RKO (cell line): ENCODE measurements at places on chromosomes 11 and 22.

GRCh38 chr22:46068181-46068592 is 82.1 kb upstream of the PPARA start:
- DNase-seq: no peak

DNA sequence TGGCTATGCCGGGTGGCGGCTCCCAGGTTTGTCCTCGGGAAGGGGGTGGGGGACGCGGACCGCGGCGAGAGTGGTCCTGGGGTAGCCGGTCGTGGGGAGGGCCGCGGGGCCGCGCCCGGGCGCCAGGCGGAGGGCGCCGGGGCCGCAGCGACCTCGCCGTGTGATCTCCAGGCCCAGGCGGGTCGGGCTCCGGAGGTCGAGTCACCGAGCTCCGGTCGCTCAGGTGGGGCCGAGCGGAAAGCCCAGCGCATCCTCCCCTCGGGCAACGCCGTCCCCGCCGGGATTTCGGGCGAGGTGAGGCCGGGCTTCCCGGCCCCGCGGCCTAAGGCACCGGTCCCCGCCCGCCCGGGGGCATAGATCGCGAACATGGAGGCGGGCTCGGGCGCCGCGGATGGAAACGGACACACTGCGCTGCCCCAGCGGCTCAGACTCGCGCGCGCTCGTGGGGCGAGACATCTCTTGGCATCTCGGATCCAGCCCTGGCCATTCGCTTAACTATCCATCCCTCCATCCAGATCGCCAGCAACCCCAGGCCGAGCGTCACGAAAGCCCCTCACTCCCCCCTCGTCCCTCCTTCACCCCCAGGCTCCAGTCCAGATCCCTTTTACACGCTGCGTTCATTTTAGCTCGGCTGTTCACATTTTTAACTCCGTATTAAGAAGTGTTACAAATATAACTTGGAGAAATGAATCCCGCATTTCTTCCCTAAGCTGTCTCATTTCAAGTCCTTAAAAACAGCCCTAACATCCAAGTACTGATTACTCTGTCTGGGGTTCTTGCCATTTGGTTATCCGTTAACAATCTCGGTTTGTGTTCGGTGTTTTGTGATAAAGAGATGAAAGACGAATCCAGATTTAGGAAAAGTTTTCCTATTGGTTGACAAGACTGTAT is 460 bp downstream of the ZC3H12C start:
- peak; percentile 59 for DNase-seq

GRCh38 chr11:21428796-21429195 is 759.4 kb downstream of the NELL1 start:
- no peak for DNase-seq

DNA sequence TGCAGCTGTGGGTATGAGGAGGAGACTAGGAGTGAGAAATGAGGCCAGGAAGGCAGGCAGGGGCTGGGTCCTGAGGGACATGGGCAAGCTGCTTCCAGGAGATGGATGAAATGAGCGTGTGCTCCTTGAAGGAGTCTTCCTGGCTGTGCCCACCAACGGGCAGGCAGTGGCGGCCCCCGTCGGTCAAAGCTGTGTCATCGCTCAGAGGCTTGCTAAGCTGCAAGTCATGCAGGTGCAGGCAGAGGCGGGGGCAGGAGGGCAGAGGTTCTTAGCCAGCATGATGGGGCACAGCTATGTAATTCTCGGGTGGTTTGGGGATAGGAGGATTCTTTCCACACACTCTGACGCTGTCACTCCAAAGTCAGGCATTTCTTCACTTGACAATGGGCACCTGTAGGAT is 12.5 kb upstream of the PEX26 start:
- DNase-seq: no peak

DNA sequence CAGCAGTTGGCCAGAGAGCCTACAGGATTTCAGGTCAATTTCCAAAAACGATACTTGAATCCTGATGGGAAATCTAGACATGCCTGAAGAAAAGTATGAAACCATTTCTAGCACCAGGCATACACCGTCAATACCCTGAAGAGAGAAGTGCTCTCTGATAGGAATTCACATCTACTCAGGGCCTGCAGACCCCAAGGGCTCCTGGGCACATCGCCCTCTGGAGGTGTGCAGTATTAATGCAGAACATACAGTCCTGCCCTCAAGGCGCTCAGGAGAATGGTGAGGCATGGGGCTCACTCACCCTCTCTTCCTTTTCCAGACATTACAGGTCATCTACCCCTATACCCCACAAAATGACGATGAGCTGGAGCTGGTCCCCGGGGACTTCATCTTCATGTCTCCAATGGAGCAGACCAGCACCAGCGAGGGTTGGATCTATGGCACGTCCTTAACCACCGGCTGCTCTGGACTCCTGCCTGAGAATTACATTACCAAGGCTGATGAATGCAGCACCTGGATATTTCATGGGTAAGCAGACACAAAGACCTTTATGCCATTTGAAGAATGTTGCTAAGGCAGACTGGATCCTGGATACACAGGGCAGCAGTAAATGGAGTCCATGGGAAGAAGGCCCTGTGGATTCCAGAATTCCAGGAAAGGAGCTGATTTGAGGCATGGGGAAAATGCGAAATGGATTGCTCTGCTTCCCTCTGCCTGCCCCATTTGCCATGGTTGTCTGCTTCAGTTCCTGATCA is 49.3 kb upstream of the CRTAM start:
- DNase-seq: no peak

GRCh38 chr11:119509969-119510401 is 87.0 kb upstream of the THY1 start:
- peak; percentile 33 for DNase-seq

- DNase-seq: no peak
These were observed 39.4 kb downstream of the ZBTB16 start for GRCh38 chr11:114098927-114099326.

DNA sequence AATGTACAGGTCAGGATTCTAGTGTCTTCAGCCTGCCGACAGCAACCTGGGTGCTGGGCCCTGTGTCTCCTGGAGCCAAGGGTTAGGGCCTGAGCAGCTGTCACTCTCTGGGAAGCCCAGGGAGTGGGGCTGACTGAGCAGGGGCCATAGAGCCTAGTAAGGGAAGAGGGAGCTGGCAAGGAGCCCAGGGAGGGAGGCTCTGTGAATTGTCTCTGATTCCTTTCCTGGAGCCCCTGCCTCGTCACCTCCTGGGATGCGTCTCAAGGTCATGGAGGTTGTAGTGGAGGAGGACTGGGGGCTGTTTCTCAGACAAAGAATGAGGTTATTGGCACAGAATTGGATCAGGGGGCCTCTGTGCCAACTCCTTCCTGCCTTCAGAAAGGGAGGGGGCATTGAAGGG is 11.8 kb downstream of the SOX10 start:
- DNase-seq: no peak

GRCh38 chr22:20150381-20151275 is at the start of gene CCDC188:
TSS of gene CCDC188 (minus strand) at chr22:20151055. CDS start at chr22:20150986, 69 bp downstream.
- no peak for DNase-seq

GRCh38 chr11:7696424-7696823 is 9.9 kb downstream of the OVCH2 start:
- no peak for DNase-seq

GRCh38 chr11:128840137-128840536 is 27.0 kb downstream of the KCNJ1 start:
- DNase-seq: no peak

DNA sequence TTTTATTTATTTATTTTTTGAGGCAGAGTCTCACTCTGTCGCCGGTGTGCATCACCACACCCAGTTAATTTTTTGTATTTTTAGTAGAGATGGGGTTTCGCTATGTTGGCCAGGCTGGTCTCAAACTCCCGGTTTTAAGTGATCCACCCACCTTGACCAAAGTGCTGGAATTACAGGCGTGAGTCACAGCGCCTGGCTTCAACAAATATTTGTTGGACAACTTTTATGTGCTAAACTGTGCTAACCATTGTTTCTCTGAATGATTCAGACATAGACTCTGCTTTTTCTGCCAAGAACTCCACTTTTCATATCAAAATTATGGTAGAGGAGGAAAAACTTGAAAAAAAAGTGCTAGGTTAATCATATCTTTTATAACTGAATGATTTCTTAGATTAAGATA is 36.3 kb downstream of the MMP7 start:
- DNase-seq: peak; percentile 35

GRCh38 chr11:61983419-61983818 is 16.0 kb upstream of the FTH1 start:
- no peak for DNase-seq

DNA sequence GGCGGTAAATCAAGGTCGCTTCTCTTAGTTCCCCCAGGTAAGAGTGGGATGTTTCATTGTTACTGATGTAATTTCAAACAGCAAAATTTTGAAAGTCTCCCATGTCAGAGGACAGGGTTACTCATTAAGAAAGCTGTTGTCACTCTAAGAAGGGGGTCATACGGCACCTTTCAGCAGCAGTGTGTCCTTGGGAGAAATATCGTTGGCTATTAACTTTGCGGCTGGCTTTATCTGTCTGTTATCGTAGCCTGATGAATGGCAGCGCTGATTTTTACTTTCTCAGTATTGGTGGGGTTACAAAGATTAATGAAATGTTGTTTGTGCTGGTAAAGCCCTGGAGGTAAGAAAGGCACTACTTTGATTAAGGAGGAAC is 27.5 kb upstream of the FBXO3 start:
- no peak for DNase-seq

DNA sequence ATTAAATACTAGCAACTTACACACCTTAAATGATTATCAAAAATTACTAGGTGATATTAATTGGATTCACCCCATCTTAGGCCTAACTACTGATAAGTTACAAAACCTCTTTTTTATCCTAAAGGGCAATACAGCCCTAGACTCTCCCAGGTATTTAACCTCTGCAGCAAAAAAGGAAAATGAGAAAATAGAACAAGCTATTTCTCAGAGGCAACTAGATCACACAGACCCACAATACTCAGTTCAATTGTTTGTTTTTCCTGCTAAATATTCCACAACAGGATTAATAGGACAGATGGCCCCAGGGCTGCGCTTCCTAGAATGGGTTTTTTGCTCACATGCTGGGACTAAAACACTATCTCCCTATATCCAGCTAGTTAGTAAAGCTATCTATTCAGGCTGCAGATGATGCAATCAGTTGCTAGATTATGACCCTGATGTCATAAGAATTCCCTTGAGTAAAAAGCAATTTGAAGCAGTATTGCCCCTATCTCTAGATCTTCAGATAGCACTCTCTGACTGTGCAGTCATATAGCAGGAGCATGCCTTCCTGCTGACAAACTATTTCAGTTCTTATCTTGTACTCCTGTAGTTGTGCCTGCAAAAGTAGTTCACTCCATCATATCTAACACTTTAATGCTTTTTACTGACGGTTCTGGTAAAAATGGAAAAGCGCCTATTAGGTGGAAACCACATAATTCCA is 1595.5 kb upstream of the TENM4 start:
- DNase-seq: no peak

- peak; percentile 37 for DNase-seq
These were observed 626 bp upstream of the TBX10 start for GRCh38 chr11:67640021-67640757.

DNA sequence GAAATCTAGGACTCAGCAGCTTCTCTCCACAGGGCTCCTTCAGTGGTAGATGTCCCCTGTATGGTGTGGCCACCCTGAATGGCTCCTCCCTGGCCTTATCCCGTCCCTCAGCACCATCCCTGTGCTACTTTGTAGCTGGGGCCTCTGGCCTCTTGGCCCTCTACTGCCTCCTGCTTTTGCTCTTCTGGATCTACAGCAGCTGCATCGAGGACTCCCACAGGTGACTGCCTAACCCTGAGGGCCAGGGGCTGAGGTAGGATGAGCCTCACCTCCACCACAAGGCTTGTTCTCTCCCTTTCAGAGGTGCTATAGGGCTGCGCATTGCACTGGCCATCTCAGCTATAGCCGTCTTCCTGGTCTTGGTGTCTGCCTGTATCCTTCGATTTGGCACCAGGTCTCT is 1.8 kb downstream of the TMEM179B start:
- DNase-seq: no peak

DNA sequence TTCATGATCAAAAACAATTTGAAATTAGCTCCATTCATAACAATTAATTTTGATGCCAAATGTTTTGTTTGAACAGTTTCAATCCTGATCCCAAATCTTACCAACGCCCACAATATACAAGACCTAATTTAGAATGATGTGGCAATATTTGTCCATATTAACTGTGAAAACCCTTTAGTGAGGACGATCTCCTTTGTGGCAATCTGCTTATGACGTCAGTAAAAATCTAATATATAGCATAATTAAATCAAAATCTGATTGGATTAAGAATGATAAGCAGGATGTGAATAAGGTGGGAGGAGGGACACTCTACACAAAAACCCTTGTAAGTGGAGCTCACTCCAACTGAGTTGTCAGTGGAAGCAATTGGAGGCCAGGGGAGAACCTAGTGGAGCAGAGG is 11.9 kb upstream of the SLC5A4 start:
- no peak for DNase-seq

- no peak for DNase-seq
These were observed 72.5 kb downstream of the GLYATL1 start for GRCh38 chr11:59011655-59012397.

DNA sequence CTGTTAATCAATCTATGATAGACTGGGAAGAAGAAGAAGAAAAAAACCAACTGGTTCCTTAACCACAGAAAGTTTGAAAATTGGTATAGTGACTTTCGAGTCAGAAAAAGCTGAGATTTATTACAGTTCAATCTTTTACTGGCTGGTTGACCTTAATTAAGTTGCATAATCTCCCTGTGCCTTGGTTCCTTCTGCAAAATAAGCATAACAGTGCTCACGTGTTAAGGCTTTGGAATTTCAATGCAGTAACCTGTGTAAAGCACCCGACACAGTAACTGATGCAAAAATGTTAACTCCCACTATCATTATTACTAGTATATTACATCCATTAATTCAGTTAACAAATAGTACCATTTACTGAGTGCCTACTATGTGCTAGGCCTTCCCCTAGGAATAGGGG is 22.6 kb upstream of the E2F8 start:
- DNase-seq: no peak

DNA sequence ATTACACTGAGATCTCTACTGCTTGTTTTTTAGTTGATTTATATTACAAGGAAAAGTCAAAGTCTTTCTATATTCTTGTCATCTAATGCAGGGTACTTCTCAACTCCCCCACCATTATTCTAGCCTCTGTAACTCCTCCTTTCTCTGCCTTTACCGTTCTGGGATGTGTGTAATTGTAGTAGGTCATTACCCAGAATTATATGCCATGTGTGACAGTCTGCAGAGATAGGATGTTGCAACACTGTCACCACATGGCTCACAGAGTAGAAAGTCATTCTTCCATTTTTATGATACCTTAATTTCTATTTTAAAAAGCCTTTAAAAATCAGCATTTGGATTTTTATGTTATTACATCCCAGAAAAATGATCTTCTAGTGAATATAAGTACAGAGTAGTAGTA is 32.7 kb downstream of the ZNF143 start:
- no peak for DNase-seq

GRCh38 chr22:33850193-33850592 is 70.1 kb downstream of the LARGE1 start:
- DNase-seq: no peak
